Activated T-helper 2 cell treated with anti-CD3 and anti-CD28 coated beads, Interferon-gamma antibody, Interleukin-2, Interleukin-4, amounts not matched to agents 10 μg/mL and 5 μg/mL and 100 μg/mL, durations not matched to agents 14 hours and 24 hours and 36 hours (primary cell): ENCODE measurements at places on chromosomes 3 and 15. TPM values are rescaled to one million over a fixed set of nuclear protein-coding genes. Genes with fewer than 3 reads are reported as not detected.

The THSD4 gene
- total RNA-seq = 0.07 TPM in 1 of 2 replicates, not detected in the other

The AMIGO3 gene
- not detected in 2 replicates for total RNA-seq

The REC114 gene
- total RNA-seq = not detected in 2 replicates

The LEO1 gene
- total RNA-seq = 38.2 TPM in 2 replicates

DNA sequence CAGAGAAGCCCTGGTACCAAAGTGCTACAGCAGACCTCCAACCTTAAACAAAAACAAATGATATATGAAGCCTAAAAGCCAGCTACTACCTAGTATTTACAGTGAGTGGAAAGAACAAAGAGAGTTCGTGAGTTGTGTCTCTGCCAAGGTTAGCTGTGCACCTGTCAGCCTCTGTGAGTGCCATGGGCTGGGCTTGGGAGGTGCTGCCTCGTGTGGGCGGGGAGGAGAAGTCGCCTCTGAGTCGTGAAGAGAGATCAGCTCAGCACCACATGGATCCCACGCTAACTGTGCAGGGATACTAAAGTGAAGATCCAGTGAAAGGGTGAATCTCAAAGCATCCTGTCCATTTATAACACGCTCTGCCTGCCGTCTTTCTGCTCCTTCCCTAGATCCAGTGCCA is 101.9 kb downstream of the CHDH start:
- DNase-seq = no peak

DNA sequence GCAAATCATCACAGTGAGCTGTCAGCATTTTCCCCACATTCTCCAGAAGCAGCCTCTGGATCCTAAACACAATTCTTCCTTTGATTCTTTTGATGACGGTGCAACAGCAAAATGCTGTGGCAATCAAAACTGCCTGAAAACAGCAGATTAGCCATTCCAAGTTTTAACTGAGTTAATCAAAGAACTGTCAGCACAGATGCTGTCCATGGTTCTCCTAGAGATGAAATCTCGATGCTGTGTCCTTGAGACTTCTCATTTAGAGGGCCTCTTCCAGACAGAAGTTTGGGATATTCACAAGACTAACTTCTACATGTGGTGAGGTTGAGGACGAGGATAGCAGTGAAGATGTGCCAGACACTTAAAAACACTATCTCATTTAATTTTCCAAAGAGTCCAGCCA is 50.4 kb upstream of the GYG1 start:
- no peak for DNase-seq

- no peak for DNase-seq
These were observed 171.4 kb downstream of the NSUN3 start for GRCh38 chr3:94234177-94234788.

The COL7A1 gene
- 1.9 and 2.4 TPM in 2 replicates for total RNA-seq

DNA sequence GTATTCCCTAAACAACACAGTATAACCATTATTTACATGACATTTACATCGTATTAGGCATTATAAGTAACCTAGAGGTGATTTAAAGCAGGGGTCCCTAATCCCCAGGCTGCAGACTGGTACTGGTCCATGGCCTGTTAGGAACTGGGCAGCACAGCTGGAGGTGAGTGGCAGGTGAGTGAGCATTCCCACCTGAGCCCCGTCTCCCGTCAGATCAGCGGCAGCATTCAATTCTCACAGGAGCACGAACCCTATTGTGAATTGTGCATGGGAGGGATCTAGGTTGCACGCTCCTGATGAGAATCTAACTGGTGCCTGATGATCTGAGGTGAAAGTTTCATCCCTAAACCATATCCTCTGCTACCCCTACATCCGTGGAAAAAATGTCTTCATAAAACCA is 138.2 kb downstream of the ATP10A start:
- DNase-seq = no peak

DNA sequence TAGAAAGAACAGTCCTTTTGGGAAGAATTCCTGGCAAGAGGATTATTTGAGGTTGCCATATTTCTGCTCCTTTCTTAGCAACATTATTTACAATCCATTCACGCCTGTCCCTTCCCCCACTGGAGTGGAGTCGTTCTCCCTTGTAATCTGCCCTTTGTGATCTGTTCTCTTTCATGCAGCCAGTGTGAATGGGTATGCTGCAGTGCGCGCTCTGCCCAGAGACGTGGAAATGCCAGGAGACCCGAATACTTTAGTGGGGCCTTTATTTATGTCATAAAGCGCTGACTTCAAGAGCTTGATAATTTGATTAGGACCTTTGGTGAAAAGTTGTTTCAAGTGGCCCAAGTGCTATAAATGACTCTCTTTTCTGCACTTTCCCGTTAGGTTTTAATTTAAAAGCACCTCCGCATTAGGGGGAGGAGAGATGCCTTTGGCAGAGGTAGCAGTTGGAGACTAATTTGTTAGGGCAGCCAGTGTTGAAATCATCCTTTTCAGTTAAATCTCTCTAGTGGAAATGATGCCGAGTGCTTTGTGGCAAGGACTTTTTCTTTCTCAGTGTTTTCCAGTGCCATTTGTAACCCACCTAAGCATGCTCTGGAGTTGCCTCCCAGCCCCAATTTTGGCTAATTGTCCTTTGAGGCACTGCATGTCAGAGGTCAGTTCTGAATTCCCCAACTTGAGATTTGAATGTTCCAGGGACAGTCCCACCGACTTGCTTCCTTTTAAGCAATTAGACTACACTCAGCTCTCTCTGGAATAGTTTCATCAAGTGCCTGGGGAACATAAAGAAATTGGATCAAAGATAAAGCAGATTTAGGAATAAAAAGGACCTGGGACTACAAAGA is 52.4 kb downstream of the PSMD6 start:
- DNase-seq = no peak

DNA sequence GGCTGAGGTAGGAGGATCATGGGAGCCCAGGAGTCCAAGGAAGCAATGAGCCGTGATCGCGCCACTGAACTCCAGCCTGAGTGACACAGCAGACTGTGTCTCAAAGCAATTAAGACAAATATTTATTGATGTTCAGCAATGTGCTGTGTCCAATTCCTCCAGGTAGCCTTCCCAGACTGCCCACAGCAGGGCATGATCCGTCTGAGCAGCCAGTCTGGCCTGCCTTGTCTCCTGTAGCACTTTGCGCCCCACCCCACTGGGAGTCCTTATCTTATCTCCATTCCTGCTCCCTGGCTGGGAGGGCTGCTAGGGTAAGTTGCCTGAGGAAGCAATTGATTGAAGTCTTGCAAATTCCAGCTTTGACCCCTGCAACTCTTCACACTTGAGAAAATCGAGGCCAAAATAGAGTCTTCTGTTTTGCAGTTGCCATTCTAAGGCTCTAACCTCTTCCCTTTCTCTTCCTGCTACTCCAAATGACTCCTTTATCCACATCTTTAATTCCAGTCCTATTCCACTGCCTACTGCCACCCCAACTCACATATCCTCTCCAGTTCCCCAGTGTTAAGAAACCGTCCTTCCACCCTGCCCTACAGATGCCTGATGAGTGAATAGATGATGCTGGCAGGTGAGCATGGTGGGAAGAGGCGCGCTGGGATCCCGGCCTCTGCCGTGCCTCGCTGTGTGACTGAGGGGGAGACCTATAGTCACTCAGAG is 26.9 kb upstream of the LCTL start:
- DNase-seq = no peak

DNA sequence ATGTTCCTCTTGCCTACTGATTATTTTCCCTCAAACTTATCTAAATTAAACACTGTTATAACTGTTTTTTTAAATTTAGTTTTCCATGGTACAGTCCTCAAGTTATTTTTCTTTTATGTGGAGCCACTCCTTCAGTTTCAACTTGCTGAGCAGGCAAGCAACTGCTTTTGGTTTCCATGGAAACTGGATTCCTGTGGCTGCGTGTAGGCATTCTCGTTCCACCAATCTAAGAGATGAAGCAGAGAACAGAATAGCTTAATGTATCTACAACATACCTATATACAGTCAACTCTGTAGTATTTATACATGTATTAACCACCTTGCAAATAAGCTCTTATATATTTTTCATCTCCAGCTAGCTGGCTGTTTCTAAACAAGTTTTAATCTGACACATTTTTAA is 25.8 kb upstream of the ANXA2 start:
- DNase-seq = no peak
